ENCODE measurements at places on chromosomes 4 and X.

GRCh38 chr4:13988353-13989305 is 361.1 kb upstream of the BOD1L1 start:
- no peak for DNase-seq

GRCh38 chrX:133746593-133746992 is 238.8 kb downstream of the GPC3 start:
- no peak for DNase-seq

GRCh38 chr4:81120055-81120454 is 89.5 kb downstream of the BMP3 start:
- no peak for DNase-seq

GRCh38 chr4:37885496-37885895 is 5.4 kb upstream of the TBC1D1 start:
- DNase-seq = no peak

DNA sequence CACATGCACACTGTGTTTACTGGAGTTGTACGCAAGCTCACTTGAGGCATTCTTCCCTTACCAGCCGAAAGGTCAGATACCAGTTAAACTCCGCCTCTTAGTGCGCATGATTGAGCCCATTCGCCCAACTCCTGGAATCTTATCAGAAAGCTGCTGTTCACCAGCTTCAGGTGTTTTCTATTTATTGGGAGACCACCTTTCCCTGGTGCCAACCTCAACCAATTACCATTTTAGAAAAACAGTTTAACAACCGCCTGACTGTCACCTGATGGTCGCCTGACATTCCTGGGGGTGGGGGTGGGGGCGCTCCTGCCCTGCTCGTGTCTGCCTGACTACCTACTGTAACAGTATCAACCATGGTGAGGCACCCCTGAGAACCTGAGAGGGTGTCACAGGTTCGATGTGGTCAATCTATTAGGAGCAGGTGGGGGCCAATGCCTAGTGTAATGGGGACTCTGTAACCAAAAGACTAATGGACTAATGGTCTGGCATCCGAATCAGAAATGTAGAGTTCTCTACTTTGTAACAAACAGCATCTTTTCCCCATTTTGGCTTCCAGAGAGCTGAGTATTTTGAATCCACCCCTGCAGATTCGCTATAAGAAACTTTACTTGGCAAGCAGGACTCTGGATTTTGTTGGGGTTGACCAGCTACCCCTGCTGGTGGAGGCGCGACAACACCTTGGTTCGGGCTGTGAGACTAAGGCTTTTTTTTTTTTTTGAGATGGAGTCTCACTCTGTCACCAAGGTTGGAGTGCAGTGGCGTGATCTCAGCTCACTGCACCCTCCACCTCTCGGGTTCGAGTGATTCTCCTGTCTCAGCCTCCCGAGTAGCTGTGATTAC is 58.2 kb upstream of the ZNF157 start:
- DNase-seq = no peak

GRCh38 chr4:145934434-145935047 is 4.1 kb downstream of the ZNF827 start:
- DNase-seq = no peak

GRCh38 chr4:7530082-7530481 is 95.4 kb upstream of the PSAPL1 start:
- DNase-seq = no peak

DNA sequence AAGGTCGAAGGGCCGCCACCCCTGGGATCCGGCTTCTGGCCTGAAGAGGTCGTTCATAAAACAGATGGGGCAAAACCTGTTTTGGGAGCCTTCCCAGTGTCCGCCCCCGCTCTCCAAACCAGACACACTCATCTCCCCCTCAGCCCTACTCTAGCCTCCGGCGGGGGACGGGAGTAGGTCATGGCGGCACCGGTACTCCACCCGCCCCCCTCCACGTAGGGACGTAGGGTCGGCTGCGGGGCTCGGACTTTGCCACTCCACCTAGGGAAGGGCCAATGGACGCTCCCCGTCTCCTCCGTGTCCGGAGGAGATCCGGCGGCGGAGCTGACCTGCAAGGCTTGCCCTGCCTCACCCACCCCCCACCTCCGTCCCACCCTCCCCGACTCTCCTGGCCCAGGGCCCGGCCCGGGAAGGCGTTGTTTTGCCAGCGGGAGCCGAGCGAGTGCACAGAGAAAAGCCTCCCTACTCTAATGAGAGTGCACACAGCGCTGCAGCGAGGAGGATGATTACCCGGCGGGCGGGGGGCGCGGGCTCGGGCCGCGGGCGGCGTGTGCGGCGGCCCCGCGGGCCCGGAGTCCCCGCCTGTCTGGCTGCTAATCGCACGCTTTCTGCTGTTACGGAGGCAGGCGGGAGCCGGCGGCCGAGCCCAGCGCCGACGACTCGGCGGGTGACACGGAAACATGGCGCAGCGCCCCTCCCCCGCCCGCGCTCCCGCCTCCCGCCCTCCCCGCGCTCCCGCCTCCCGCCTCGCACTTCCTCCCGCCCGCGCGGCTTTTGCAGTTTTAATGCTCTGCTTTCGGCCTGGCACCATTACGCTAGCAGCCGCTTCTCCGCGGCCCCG is 8.3 kb upstream of the BCOR start:
- DNase-seq = no peak

DNA sequence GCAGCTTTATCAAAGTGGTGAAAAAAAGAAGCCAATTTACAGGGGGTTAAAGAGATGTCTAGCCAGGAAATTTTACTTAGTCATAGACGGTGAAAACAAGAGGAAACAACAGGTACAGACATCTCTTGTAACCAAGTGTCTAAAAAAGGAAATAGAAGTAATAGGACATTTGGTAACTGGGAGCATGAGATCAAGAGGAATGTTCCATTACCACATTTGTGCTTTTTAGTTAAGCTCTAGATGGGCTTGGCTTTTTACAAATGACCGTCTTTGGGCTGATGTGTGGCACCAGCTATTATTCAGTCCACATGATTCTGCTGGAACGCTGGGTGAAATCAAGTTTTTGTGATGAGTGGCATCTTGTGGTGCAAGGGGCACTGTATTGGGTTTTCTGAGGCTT is 179.5 kb downstream of the SMIM20 start:
- DNase-seq = no peak

DNA sequence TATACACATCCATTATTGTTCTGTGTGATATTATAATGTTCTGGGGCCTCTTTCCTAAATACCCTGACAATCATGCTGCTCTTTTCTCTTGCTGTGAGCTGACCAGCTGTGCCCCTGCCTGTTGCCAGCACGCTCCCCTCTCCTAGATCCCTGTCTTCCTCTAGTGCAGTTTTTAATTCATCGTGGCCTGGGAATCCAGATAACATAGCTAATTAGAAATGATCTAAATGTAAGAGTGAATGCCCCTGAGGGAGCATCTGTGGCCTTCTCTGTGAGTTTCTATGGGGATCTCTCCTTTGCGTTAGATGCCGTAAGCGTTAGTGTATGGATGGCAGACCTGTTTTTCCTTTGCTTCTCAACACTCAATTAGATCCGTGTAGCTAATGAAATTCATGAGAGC is 434.3 kb downstream of the SPRY1 start:
- DNase-seq = no peak

GRCh38 chrX:66410806-66411205 is 228.1 kb downstream of the EDA2R start:
- DNase-seq = no peak
